ENCODE measurements at places on chromosomes 16 and 17.

- DNase-seq = no peak
These were observed 16.6 kb upstream of the IL21R start for GRCh38 chr16:27385398-27385797.

GRCh38 chr16:56781528-56781961 lies 51.6 kb downstream of the NUP93 start:
- no peak for DNase-seq

- no peak for DNase-seq
These were observed 32.6 kb upstream of the XYLT1 start for GRCh38 chr16:17503331-17503730.

- no peak for DNase-seq
These were observed 97.4 kb upstream of the ZFHX3 start for GRCh38 chr16:73145166-73145880.

- no peak for DNase-seq
These were observed 27.5 kb downstream of the GOSR2 start for GRCh38 chr17:46950342-46950996.

DNA sequence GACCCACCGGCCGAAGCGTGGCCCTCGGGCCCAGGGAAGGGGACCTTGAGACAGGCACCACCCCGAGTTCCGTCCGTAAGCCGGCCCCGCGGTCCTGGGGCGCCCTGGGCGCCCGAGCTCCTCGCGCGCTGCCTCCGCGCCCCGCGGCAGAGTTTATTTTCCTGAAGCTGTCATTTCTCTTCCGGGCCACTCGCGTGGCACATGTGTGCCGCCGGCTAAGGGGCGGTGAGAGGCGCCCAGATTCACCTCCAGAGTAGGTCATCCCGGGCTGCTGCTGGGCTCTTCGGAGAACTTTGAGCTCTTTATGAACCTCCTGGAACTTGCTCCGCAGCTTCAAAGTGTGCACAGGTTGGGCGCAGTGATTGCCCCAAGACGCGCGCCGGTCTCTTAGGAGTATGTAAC lies 489 bp downstream of the ZC3H18 start:
- DNase-seq = no peak

DNA sequence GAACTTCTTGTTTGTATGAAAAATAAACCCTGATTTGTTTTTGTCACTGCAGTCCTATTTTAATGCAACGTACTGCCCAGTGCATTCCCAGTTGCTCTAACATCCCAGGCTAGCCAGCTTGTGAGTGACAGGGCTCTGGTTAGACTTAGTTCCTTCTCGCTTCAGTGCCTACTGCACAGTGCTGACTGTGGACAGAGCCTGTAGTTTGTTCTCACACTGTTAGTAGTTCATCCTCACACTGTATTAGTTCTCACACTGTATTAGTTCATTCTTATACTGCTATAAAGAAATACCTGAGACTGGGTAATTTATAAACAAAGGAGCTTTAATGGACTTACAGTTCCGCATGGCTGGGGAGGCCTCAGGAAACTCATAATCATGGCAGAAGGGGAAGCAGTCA lies 116.6 kb upstream of the SALL1 start:
- no peak for DNase-seq

- no peak for DNase-seq
These were observed 18.3 kb downstream of the CDIPT start for GRCh38 chr16:29844575-29845331.

DNA sequence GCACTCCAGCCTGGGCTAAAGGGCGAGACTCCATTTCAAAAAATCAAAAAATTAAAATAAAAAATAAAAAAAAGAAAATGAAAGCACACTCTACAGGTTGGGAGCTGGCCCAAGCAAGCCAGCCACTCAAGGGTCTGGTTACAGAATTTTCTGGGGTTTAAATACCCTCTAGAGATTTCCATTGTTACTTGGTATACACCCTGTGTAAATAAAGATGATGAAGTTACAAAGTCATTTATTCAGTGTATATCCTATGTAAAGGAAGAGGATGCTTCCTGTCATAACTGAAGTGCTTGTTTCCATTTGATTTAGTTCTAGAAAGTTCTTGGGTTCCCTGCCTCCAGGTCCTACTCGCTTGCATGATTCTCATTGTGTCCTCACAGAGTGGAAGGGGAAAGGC lies 79.9 kb upstream of the C17orf78 start:
- DNase-seq = no peak

- DNase-seq = no peak
These were observed 14.4 kb downstream of the CARHSP1 start for GRCh38 chr16:8854298-8854948.

- DNase-seq = no peak
These were observed 75.6 kb downstream of the TIMM22 start for GRCh38 chr17:1072551-1072961.

- DNase-seq = no peak
These were observed 4.6 kb upstream of the CD7 start for GRCh38 chr17:82321947-82322466.

DNA sequence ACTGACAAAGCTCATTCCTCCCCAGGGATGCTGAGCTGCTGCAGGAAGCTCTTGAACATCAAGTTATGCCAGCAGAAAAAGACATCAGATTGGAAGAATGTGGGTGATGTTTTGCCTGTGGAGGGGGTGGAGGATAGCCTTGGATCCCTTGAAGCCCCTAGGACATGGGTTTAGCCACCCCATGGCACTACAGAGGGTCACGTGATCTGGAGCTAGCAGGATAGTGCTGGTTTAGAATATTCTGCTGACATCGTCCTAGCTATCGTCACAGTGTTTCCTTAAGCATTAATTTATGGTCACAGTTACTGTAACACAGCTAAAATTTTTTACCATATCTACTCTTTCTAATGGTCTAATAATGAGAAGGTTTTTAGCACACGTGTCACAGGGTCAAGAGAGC lies 20.2 kb upstream of the MON1B start:
- DNase-seq = no peak

GRCh38 chr16:53058441-53058840 lies 3.6 kb downstream of the CHD9 start:
- no peak for DNase-seq

GRCh38 chr16:77211880-77212740 lies 12.9 kb downstream of the SYCE1L start:
- DNase-seq = peak; percentile 80

DNA sequence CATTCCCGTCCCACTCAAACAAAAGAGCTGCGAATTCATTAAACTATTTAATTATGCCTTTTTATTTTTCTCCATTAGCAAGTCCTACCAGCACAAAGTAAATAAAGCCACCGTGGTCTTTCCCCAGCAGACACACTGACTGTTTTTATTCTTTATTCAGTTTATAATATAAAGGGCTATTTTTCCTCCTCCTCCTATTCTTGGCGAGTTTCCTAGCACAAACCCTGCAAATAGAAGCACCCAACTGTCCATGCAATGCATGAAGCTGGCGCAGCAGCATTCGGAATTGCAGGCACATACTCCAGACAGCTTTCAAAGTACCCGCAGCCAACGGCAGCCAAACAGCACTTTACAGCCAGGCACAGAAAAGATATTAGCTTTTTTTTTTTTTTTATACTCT lies 583.4 kb upstream of the PSMD7 start:
- DNase-seq = no peak

- no peak for DNase-seq
These were observed 5.4 kb downstream of the NFATC3 start for GRCh38 chr16:68090533-68090932.

GRCh38 chr16:87563714-87564523 lies 38.4 kb upstream of the JPH3 start:
- no peak for DNase-seq

DNA sequence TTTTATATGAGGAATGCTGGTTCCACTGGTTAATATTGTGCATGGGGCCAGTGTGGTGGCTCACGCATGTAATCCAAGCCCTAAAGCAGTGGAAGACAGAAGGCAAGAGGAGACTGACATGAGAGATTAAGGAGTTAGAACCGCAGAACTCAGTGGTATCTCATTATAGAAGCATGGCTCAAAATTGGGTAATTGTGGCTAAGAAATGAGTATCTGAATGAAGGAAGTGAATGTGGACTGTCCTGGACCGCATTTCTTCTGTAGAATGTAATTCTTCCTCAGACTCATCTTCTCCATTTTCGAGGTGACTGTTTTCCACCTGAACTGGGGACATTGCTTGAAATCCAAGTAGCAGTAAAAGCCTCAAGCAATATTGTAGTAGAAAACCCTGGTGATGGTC lies 42.6 kb upstream of the CDR2 start:
- no peak for DNase-seq

DNA sequence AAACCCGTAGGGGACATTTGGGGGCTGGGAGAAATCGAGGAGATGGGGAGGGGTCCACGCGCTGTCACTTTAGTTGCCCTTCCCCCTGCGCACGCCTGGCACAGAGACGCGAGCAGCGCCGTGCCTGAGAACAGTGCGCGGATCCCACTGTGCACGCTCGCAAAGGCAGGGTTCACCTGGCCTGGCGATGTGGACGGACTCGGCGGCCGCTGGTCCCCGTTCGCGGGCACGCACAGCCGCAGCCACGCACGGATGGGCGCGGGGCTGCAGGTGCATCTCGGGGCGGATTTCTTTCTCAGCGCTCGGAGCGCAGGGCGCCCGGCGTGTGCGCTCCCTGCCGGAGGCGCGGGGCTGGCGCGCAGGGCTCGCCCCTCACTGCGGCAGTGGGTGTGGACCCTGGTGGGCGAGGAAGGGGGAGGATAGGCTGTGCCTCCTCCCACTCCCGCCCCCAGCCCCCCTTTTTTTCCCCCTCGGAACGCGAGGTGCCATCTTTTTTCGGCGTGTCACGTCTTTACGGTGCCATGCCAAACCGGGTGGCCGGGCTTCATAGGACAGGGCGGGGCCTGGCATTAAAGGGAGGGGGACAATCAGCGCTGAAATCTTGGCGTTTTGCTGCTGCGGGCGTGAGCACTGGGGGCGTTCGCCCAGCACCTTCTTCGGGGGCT lies 1.1 kb downstream of the MAPT start:
- peak; percentile 93 for DNase-seq

GRCh38 chr16:82302042-82302727 lies 132.2 kb upstream of the MPHOSPH6 start:
- DNase-seq = no peak

- DNase-seq = no peak
These were observed 3.0 kb upstream of the RMI2 start for GRCh38 chr16:11342021-11342855.

GRCh38 chr17:10879190-10879836 lies 41.4 kb upstream of the PIRT start:
- DNase-seq = no peak

GRCh38 chr17:46013502-46014165 lies 14.6 kb downstream of the STH start:
- no peak for DNase-seq

DNA sequence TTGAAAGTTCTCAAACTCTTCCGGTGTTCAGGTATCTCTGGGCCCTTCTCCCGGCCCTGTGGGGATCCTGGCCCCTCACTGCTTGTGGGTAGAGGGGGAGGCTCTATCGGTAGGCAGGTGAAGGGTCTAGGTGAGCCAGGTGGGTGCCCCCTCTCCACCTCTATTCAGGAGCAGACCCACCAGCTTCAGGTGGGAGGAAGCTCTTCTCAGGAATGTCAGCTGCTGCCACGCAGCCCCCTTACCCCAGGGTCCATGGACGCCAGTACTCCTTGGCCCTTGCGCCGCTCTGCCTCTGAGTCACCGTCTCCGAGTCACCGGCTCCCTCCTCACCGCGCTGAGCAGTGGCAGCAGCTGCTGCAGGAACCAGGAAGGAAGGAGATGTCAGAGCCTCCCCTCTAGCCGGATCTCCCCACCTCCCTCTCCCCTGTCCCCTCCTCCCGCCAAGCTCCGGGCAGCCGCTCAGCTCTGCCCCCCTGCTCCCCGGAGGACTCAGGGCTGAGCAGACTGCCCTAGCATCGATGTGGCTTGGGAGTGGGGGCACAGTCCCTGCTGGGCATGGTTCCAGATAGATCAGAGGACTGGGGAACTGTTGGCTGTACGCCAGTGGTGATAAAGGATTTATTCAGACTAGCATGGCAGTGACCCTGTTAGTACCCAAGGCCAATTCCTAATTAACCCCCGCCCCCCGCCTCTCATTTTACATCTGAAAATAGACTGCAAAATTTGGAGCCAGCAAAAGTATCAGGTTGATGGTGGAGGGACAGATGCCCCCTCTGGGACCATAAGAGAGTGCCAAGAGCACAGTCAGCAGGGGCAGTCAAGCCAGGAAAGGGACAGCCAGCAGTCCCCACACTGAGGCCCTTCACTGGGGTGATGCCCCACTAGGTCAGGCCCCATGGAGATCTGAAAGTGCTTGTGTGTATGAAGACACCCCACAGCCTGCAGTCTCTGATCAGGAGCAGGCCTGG lies at the start of gene OSBPL7:
Gene OSBPL7 (minus strand): TSS at position 371 of the 968 bp plus-strand sequence. CDS start 1,516 bp downstream, outside the sequence.
- DNase-seq = peak; percentile 90

- no peak for DNase-seq
These were observed 6.2 kb downstream of the SMCR8 start for GRCh38 chr17:18321309-18321708.

DNA sequence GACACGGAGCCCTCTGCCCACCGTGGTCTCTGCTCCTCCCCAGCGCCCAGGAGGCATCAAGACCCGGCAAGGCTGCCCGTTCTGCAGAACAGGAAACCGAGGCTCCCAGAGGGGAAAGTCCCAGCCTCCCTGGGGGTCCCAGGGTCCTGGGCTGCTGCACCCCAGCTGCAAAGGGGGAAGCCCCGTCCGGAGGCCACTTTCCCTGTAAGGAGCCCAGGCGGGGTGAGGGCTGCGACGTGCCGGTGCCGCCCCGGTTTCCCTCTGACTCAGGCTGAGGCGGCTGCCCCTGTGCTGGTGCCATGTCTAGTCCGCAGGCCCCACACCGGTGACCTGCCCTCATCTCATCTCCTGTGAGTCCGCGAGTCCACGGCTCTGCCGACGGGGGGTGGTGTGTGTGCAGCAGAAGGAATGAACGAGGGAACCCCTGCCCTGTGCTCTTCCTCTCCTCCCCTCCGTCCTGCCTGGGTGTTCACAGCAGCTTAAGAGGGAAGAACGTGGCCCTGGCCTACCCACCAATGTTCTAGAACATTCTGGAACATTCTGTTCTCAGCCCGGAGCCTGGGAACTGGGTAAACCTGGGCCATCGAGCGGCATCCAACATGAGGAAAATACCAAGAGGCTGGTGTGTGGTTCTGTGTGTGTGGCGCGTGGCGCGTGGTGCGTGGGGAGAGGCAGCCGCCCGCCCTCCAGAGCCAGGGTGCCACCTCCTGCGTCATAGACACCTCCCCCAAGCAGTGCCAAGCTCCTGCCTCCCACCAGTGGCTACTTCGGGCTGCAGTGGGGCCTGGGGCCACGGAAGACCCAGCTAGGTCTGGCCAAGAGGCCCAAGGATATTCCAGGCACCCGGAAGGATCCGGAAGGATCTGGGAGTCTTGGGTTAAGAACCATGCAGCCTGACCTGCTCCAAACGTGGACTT lies 7.0 kb upstream of the CBFA2T3 start:
- no peak for DNase-seq

- DNase-seq = no peak
These were observed 10.8 kb downstream of the MAP2K3 start for GRCh38 chr17:21295036-21295952.

- no peak for DNase-seq
These were observed 6.9 kb downstream of the ERCC4 start for GRCh38 chr16:13926891-13927290.

DNA sequence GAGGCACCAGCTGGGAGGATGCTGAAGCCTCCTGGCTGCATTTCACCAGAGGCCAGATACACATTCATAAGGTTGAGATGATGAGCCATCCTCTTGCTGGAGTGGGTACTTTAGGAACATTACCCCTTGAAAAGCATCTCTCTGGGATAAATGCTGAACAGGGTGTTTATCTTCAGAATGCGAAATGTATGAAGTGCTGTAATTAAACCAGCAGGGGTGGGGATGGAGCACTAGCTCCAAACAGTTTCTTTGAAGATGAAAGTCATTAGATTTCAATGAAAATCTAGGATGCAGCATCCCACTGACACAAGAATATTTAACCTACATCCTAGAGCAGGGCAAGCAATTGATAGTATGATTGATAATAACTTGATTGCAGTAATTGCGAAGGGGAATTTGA lies 158.1 kb downstream of the CYLD start:
- no peak for DNase-seq

- DNase-seq = no peak
These were observed 1010.9 kb downstream of the KCNJ18 start for GRCh38 chr17:22703204-22703603.
